ENCODE measurements at places on chromosomes 6 and 20.

- DNase-seq = no peak
Measured at GRCh38 chr6:34586327-34587040, 30.4 kb upstream of the SPDEF start.

DNA sequence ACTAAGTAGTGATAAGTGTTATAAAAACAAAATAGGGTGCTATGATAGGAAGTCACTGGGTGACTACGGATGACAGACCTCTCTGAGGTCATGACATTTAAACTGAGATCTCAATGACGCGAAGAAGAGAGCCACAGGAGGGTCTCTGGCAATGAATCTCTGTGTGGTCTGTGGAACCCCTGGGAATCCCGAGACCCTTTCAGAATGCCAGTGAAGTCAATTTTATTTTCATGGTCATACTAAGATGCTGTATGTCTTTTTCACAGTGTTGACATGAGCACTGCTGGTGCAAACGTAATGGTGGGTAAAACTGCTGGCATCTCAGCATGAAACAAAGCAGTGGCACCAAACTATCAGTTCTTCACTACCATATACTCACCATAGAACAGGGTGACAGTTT is 155.0 kb downstream of the GJA10 start:
- no peak for DNase-seq

- no peak for DNase-seq
Measured at GRCh38 chr20:20606050-20606449, 106.4 kb downstream of the RALGAPA2 start.

- no peak for DNase-seq
Measured at GRCh38 chr6:118959903-118960302, 24.9 kb upstream of the MCM9 start.

DNA sequence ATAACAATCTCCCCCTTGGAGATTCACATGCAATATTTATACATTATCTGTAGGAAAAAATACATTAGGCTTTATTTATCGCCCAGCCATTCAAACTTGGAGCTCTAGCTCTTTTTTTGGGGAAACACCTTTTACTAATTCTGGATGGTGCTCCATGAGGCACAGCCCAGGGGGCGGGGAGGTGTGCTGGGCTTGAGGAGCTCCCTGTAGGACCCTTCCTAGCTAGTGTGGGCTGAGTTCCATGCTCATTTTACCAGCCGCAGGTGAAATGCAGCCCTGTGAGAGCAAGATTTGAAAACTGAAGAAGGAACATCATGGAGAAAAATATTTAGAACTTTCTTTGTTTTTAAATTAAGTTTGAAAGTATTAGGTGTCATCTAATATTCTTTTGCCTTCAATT is 99.6 kb upstream of the POPDC3 start:
- DNase-seq = no peak

DNA sequence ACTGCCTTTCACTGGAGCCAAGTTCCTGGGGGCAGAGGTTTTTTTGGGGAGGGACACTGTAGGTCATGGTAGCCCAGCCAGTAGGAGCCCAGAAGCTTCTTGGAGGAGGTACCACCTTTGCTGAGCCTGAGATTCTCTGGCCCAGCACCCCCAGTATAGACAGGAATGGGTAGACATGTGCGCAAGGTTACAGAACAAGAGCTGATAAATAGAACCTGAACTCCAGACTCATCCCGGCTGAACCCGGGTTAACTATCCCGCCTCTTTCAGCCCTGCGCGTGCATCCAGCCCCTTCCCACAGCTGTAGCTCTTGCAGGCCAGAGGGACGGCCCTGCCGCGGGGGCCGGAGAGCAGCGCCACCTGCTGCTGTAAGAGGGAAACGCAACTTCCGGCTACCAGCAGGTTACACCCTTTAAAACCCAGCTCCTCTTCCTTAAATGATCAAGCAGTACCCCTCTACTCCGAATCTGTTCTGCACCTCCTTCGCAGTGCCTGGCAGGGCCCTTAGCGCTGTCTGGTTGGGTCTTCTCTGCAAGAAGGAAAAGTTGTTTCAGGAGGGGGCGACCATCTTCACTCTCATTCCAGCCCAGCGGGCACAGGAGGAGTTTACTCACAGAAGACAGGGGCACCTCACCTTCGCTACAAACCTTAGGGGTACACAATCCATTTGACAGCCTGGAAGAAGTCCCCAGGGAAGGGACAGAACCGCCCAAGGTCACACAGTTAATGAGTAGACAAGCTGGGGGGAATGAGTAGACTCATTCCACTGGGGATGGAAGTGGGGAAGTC is 7.5 kb downstream of the SRXN1 start:
- peak; percentile 74 for DNase-seq

- no peak for DNase-seq
Measured at GRCh38 chr6:55437141-55437540, 109.9 kb downstream of the GFRAL start.

DNA sequence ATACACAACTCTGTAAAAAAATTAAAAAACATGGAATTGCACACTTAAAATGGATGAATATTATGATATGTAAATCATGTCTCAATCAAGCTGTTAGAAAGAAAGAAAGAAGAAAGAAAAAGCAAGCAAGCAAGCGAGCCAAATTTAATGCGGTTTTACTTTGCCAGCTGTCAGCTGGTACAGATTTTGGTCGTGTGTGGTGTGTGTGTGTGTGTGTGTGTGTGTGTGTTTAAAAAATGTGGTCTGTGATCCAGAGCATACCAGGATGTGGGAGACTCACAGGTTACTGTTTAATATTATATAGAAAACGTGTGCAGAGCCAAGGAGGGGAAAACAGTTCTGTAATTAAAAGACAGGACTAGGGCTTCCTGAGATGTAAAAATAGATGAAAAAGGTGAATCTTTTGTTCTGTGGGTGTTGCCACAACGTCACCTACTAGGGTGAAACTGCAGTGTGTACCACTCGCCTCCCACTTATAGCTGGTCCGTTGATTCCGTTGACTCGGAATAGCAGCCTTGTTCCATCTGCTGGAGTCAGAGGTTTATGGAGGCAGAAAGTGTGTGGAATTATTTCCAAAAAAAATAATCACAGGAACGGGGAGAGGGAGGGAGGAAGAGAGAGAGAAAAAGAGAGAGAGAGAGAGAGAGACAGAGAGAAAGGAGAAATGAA is 197.7 kb downstream of the BCAS1 start:
- DNase-seq = peak; percentile 28

GRCh38 chr6:111530667-111531066 is 47.6 kb upstream of the REV3L start:
- no peak for DNase-seq

DNA sequence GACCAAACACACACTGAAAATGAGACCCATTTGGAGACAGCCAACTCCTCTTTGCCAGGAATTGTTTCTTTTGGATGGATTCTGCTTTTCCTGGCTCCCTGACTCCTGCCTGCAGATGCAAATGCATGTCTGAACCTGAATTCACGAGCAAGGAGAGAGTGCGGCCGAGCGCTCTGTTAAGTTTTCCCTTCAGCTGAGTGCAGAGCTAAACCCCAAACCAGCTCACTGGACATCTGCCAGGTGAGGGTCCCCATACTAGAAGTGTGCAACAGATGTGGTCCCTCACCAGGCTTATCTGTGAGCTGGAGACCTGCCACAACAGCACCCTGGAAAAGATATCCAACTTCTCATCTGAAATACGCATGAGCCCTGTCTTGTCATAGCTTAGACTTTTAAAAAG is 59.0 kb downstream of the CD164 start:
- DNase-seq = no peak

DNA sequence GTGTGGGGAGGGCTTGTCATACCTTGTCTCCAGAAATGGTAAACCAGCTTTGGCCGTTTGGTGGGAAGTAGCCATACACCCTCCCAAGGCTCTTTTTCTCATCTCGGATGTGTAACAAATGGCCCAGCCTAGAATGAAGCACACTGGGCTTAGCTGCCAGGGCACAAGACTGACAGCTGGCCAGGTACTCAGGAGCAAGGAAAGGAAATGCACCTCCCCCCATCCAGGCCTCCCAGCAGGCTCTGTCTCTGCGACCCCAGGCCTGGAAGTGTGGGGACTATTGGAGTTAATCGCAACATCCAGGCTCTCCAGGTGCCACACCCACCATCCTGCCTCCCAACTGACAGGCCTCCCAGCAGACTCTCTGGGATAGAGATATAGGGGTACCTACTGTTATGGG is 43.0 kb downstream of the MRS2 start:
- DNase-seq = no peak

DNA sequence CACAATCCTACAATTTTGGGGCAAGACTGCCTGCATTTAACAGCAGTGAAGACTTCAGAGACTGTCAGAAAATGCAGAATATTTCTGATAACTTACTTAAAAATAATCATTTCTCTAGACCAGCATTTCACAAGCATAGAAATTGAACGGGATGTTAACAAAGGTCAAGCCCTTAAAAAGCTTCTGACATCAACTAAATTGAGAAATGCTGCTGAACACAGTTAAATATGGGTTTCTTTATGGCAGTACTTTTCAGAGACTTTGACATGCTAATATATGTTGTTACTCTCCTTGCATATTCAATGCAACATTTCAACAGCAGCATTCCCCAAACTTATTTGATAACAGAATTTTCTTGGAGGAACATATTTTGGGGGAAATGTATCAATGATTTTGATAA is 84.5 kb downstream of the KIF13A start:
- no peak for DNase-seq

- DNase-seq = no peak
Measured at GRCh38 chr20:41424546-41424945, 57.9 kb upstream of the EMILIN3 start.

GRCh38 chr6:10030942-10031537 is 383.8 kb downstream of the TFAP2A start:
- no peak for DNase-seq

DNA sequence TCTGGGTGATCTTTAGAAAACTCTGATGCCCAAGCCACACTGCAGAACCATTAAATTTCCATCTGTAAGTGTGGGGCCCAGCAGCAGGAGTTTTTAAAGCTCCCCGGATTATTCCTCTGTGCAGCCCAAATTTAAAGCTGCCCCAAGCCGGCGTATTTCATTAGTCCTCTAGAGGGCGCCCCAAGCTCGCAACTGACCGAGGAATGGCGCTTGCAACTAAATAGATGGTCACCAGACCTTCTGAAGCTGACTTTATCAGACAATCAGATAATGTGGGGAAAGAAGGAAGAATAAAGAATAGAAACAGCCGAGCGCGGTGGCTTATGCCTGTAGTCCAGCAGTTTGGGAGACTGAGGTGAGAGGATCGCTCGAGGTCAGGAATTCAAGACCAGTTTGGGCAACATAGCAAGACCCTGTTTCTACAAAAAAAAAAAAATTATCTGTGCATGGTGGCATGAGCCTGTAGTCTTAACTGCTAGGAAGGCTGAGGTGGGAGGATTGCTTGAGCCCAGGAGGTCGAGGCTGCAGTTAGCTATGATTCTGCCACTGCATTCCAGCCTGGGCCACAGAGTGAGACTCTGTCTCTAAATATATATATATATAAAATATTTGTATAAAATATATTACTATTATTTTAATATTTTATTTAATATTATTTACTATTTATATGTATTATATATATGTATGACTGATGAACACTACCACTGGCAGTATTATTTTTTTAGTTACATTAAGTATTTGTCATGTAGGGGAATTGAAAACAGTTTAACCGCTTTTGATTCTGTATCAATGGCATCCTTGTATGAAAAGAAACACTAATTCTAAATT is 56.0 kb downstream of the OTOR start:
- DNase-seq = peak; percentile 61

GRCh38 chr6:84026721-84027164 is 6.8 kb upstream of the MRAP2 start:
- no peak for DNase-seq

- DNase-seq = no peak
Measured at GRCh38 chr20:18288749-18289267, 481 bp downstream of the ZNF133 start.

GRCh38 chr6:62974452-62974851 is 236.8 kb upstream of the FKBP1C start:
- DNase-seq = no peak

- no peak for DNase-seq
Measured at GRCh38 chr6:107756660-107757355, 67.3 kb downstream of the SCML4 start.

- no peak for DNase-seq
Measured at GRCh38 chr6:33723371-33724085, 12.0 kb upstream of the UQCC2 start.

DNA sequence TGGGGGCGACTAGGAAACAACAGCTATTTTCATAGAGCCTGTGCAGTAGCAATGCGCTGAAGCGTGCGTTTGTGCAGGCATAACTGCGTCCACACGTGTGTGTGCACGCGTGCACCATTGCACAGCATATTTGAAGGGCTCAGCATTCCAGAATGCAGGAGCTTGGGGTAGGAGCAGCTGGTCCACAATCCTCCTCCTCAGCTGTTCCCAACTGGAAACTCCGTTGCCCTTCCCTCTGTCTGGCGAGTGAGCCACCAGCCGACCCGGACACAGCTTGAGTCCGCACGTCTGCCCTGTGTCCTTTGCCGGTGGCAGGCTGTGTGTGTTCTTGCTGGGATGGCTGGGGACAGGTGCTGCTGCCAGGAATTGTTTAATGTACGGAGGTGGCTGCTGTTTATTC is 110.2 kb downstream of the SASH1 start:
- no peak for DNase-seq

- DNase-seq = no peak
Measured at GRCh38 chr6:154786144-154786868, 53.1 kb downstream of the SCAF8 start.

DNA sequence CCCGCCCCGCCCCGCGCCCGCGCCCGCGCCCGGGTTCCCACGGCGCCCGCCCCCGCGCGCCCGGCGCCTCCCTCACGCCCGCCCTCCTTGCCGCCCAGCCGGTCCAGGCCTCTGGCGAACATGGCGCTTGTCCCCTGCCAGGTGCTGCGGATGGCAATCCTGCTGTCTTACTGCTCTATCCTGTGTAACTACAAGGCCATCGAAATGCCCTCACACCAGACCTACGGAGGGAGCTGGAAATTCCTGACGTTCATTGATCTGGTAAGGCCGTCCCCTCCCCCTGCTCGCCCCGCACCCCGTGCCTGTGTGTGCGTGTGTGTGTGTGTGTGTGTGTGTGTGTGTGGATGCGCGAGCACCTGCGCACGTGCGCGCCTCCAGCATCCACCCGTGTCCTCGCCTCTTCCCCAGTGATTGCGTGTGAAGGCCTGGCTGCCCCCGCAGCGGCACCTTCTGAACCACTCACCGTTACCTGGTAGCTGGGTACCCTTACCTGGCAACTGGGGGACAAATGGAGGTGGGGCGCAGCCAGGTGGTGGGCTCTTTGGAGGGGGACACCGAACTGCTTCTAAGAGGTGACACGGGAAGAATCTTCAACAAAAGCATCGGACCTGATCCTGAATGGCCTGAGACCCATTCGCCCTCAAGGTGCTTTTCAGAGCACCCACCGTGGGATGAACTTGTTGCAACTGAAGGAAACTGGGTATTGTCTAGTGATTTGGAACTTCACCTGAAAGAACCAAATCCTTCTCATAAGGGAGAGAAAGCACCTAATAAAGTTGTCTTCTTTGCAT is at the start of gene AIG1:
AIG1 (plus strand) TSS at position 84 of the 791 bp plus-strand sequence; CDS start at position 121, 37 bp downstream.
- peak; percentile 71 for DNase-seq

GRCh38 chr20:23225407-23226060 is 125.1 kb upstream of the NXT1 start:
- DNase-seq = no peak

GRCh38 chr20:31551163-31552081 is 37.2 kb downstream of the HM13 start:
- DNase-seq = no peak

- DNase-seq = no peak
Measured at GRCh38 chr6:16991981-16992629, 109.7 kb upstream of the STMND1 start.

Data from activated naive CD4-positive, alpha-beta T cell treated with anti-CD3 and anti-CD28 coated beads, Interleukin-2, amount 50 U/mL, for 72 hours (primary cell).